Right cardiac atrium (tissue), 5 donors: ENCODE measurements at places on chromosomes 2 and 18. TPM values are rescaled to one million over a fixed set of nuclear protein-coding genes. Genes with fewer than 3 reads are reported as not detected.
A peak's percentile ranks its signal among the peaks of the same experiment; 100 is the strongest.

GRCh38 chr2:165357758-165358157 lies 111.7 kb upstream of the CSRNP3 start:
- DNase-seq = no peak

GRCh38 chr2:12694990-12695774 lies 21.6 kb upstream of the TRIB2 start:
- no peak for DNase-seq

GRCh38 chr18:58640891-58641610 lies 12.2 kb upstream of the ALPK2 start:
- DNase-seq = no peak

- DNase-seq = no peak
Measured at GRCh38 chr2:120927265-120927628, 191.6 kb downstream of the GLI2 start.

ANKRD62 gene
- total RNA-seq = not detected

- DNase-seq = no peak
Measured at GRCh38 chr2:63846487-63846886, 4.8 kb downstream of the UGP2 start.

SLC35F5 gene
- 60.2 TPM for total RNA-seq

IL37 gene
- total RNA-seq = not detected

- no peak for DNase-seq
Measured at GRCh38 chr2:181268174-181268867, 188.9 kb upstream of the ITGA4 start.

- peak; percentile 41 for DNase-seq
Measured at GRCh38 chr2:73283545-73284295, 558 bp downstream of the FBXO41 start.

GRCh38 chr2:46737577-46737976 lies 178.0 kb downstream of the MCFD2 start:
- DNase-seq = no peak

GRCh38 chr2:43475922-43476321 lies 119.9 kb downstream of the THADA start:
- no peak for DNase-seq

DNA sequence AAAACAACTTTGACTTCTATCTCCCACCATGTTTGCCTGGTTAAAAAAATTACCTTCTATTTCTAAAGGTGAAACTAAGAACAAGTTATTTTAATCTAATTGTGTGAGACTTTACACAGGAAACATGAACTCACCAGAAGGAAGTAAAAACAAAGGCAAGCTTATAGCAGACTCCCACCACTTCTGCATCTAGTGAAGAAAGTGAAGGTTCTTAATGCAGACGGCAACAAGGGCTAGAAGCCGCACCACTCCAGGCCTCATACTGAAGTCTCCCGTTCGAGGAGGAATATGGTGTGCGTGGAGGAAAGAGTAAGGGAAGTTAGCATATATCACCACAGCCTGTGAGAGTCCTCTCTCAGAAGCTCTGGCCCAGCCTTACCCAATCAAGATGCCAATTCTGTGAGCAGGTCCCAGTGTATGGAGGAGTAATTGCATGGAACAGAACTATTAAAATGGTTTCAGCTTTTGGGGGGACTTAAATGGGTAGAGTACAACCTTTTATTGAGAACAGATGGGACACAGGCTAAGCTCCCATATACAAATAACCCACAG lies 958.7 kb downstream of the BCL11A start:
- no peak for DNase-seq

ANKRD29 gene
- 3.5 TPM for total RNA-seq

DNA sequence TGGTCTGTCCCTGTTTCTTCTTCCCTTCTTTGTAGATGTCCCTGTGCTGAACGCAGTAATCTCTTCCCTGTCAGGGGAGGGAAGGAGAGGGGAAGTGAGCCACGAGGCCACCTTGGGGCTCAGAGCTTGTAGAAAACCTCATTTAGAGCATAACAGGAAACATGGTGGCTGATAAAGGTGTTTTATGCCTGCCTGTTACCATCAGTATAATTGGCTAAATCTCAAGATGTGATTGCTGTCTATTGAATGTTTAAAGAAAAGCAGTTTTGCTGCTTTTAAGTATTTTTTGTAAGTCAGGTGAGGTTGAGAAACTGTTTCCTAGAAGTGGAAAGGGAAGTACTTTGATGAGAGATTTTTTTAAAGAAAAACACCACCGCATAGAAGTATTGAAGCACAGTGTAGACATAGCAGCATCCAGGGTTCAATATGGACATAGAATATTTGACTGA lies 59.7 kb upstream of the PDK1 start:
- DNase-seq = no peak
